CD8-positive, alpha-beta T cell (primary cell): ENCODE measurements at places on chromosomes 12 and 14.
A peak's percentile ranks its signal among the peaks of the same experiment; 100 is the strongest.

DNA sequence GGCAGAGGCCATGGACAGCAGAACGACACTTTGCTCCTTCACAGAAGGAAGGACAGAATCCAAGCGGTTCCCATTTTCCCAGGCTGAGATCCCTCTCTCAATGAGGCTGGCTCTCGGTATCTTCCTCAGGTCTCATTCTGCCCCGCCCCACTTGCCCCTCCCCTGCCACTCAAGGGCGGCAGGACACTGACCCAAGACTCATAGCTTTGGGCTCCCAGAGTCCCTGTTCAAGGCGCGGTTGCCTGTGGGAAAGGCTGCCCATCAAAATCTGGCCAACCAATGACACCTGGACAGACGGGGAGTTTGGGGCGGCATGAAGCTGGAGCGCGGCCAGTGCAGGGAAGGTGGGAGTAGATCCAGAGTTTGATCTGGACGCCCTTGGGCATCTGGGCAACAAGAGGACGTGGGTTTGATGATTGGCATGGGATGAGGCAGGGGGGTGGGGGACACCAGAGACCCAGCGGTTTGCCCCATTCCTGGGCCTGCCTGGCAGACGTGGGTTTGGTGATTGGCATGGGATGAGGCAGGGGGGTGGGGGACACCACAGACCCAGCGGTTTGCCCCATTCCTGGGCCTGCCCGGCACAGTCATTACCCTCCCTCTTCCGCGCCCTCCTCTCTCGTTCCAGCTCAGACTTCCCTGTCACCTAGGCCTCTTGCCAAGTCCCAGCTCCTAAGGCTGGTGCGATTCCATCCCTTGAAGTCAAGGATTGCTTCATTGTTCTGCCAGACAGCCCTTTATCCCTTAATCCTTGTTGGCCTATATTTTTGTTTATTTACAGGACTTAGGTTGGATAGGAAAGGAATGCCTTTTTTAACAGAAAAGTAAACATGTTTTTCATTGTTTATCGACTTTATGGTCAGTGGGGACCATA, 92.1 kb downstream of the NINJ2 start:
- no peak for DNase-seq

- no peak for DNase-seq
Observed at GRCh38 chr14:65926504-65926903, 514.0 kb downstream of the FUT8 start.

- DNase-seq = peak; percentile 22
Observed at GRCh38 chr14:69010648-69011047, 31.5 kb upstream of the ACTN1 start.

GRCh38 chr12:57744194-57744776, 554 bp upstream of the TSPAN31 start:
- DNase-seq = no peak

DNA sequence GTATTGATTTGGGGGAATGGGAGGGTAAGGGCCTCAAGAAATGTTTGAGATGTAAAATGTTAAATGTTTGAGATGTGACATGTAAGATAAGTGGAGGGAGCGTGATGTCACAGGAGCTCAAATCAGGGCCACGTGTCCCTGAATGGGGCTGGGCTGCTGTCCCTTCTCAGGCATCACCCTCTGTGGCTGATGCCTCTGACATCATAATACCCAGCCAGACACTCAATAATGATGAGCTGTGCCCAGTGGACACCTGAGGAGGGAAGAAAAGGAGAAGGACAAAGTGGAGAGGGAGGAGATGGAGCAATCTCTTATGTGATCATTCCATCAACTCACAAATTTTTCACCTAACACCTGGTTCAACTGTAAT, 120.8 kb downstream of the SAMD4A start:
- no peak for DNase-seq

DNA sequence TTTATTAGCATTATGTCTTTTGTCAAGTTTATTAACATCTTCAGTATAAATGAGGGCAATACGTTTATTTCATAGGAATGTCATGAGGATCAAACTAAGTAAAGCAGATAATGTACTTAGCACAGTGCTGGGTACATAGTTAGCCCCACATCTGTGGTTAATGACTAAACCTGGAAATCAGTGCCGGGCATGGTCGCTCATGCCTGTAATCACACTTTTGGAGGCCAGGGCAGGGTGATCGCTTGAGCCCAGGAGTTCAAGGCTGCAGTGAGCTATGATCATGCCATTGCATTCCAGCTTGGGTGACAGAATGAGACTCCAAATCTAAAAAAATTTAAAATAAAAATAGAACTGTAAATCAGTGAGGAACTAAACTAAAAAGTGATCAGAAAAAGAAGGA, 44.8 kb upstream of the GUCY2C start:
- no peak for DNase-seq

- no peak for DNase-seq
Observed at GRCh38 chr12:31000751-31001150, 72.9 kb upstream of the DDX11 start.

GRCh38 chr14:49692811-49693734, at the start of gene KLHDC1:
TSS of gene KLHDC1 (plus strand) at chr14:49693120. CDS start at chr14:49693195, 75 bp downstream.
- peak; percentile 77 for DNase-seq

GRCh38 chr12:121404734-121405133, 4.8 kb downstream of the RNF34 start:
- DNase-seq = peak; percentile 18

DNA sequence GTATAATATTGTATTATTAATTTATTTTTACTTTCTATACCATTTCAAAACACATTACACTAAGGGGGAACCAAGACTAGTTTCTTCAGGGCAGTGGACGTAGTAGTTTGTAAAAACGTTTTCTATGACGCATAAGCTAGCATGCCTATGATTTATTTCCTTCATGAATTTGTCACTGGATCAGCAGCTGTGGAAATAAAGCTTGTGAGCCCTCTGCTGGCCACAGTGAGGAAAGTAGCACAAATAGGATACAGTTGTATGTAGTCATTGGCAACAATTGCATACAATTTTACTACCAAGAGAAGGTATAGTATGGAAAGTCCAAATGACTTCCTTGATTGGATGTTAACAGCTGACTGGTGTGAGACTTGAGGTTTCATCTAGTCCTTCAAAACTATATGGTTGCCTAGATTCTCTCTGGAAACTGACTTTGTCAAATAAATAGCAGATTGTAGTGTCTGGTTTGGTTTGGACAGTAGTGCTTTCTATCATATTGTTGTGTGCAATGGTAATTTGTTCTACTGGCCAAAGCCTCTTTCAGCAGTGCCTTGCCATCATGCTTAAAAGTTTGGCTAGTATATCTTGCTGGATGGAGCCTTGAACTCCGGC, 24.3 kb upstream of the PLEKHD1 start:
- peak; percentile 57 for DNase-seq

DNA sequence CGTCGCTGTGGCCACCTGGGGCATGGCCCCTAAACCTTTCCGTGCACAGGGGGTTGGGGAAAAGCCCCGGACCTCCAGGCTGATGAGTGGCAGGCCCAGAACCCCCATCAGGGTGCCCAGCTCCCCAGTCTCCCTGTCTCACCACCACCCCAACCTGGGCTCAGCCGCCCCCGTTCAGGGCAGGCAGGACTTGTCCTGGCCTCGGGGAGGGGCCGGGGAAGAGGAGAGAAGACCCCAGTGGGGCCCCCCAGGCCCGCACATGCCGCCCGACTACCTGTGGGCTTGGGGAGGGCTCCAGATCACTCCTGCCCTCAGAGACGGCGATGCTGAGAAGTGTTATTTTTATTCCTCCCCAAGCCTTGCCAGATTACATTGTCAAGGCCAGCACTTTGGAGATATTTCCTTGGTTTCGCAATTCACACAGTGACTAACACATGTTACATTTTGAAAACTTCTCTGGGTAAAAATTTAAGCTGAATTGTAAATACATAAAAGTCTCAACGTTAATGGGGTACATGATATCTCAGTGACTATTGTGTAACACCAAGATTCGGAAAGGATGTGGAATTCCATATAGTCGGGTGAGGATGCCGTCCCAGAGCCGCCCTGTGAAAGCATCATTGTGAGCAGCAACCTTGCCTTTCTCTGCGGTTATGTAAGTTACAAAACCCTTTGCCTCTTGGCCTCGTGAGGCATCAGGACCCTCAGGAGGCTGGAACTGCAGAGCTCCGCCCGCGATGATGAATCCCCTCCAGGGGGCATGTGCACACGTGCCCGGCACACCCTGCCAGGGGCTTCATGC, 85.6 kb upstream of the DIO3 start:
- no peak for DNase-seq

DNA sequence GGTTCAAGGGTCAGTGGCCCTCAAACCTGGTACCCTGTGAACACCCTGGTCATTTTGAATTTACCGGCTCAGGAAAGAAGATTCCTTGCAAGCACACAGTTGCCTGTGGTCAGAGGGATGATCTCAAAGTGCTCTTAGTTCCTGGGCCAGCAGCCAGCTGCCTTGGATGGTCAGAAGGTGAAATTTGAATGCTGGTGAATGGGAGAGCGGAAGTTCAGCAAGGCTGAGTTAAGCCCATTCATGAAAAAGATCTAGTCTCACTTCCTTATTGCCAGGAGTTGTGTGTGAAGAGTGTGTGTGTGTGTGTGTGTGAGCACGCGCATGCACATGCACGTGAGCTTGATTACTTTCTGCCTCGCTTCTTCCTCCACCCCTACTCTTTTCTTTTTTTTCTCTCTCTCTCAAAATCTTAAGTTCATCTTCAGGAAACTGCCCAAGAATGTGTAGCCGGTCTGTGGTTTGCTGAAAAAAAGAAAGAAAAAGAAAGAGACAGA, 155.5 kb upstream of the CCND2 start:
- DNase-seq = no peak

DNA sequence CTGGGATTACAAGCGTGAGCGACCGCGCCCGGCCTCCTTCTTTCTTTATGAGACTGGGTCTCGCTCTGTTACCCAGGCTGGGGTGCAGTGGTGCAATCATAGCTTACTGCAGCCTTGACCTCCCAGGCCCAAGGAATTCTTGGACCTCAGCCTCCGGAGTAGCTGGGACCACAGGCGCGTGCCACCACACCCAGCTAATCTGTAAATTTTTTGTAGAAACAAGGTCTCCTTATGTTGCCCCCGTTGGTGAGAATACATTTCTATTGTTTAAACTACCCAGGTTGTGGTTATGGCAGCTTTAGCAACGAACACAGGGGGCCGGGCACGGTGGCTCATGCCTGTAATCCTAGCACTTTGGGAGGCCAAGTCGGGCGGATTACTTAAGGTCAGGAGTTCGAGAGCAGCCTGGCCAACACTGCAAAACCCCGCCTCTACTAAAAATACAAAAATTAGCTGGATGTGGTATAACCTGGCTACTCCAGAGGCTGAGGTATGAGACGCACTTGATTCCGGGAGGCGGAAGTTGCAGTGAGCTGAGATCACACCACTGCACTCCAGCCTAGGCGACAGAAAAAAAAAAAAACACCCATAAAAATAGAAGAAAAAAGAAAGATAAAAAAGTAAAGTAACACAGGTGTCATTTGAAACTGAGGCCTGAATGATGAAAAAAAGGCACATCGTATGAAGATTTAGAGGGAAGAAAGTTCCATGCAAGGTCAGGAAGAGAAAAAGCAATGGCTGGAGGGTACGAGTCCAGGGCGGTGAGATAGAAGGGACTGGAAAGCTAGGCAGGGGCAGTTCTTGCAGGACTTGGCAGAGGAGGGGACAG, 977 bp upstream of the TMEM120B start:
- peak; percentile 45 for DNase-seq

- DNase-seq = no peak
Observed at GRCh38 chr12:54355104-54355815, 9.0 kb downstream of the GPR84 start.

- no peak for DNase-seq
Observed at GRCh38 chr12:4471256-4471655, 25.6 kb upstream of the FGF6 start.

DNA sequence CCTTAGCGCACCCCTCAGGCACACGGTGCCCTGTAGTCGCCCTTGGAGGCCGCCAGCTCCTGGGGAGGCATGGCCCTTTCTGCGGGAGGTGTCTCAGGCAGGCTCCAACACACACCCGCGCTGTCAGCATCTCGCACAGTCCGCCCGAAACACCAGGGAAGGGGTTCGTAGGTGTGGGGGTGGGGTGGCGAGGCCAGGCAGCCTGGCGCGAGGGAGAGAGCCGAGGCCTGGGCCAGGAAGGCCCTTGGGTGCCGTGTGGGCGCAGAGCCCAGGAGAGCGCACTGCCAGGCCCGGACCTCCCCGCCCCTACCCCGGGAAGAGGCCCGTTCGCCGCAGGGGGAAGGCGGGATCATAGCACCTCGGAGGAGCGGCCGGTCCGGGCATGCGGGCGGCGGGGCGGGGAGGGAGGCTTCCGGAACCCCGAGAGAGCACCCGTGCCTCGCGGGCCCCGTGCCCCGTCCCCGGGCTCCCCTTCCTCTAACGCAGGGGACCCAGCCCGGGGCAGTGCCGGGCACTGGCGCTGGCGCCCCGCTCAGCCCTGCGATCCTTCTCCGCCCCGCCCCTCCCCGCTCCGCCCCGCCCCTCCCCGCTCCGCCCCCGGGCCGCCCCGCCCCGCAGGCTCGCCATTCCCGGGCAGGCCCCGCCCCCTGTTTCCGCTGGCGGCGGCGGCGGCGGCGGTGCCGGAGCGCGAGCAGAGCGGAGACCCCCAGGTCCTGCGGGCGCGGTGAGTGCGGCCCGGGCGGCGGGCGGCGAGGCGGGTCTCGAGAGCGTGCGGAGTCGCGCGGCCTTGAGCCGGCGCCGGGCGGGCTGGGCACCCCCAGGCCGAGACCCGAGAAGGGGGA, at the start of gene TSPAN9:
TSS of gene TSPAN9 (plus strand) at position 650 of the 842 bp plus-strand sequence. CDS start 123,815 bp downstream, outside the sequence.
- peak; percentile 81 for DNase-seq

GRCh38 chr12:124162151-124163110, 132.5 kb upstream of the RFLNA start:
- DNase-seq = no peak

GRCh38 chr12:24950231-24950834, 1.4 kb upstream of the BCAT1 start:
- no peak for DNase-seq

GRCh38 chr14:25406818-25407217, 356.9 kb upstream of the STXBP6 start:
- no peak for DNase-seq

DNA sequence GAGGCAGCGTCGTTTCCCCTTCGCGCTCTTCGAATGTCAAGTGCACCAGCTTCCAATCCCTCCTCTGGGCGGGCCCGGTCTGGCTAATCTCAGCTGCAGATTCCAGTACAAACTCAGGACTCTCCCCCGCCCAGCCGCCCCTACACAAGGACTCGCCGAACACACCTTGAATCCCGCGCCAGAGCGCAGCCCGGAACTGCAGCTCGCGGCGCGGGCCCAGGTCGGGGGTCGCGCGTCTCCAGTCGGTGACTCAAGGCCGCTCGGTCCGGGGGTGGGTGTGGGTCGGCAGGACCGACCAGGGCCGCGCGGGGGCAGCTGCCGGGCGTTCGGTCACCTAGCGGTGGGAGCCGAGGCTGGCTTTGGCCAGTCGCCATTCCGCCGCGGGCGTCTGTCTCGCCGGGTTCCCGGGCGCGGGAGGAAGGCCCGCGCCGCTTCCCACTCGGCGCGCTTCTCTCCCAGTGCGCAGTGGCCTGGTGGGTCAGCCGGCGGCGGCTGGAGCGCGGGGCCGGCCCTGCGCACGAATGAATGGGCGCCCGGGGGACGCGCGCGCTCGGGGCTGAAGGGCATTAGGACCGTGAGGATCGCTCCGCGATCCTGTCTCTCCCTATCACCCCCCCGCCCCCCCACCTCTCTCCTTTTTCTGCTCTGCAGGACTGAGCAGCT, at the start of gene GALNT16:
TSS of gene GALNT16 (plus strand) at position 632 of the 663 bp plus-strand sequence. CDS start 133 bp downstream, outside the sequence.
- no peak for DNase-seq
